ENCODE measurements at places on chromosomes 7 and 10.
A peak's percentile ranks its signal among the peaks of the same experiment; 100 is the strongest.

- DNase-seq, result no peak
Measured at GRCh38 chr7:41824284-41824683, 121.4 kb upstream of the INHBA start.

- no peak for DNase-seq
Measured at GRCh38 chr10:127044186-127044585, 139.0 kb downstream of the DOCK1 start.

- DNase-seq, result no peak
Measured at GRCh38 chr10:131726076-131726880, 174.5 kb upstream of the PPP2R2D start.

- no peak for DNase-seq
Measured at GRCh38 chr7:15430911-15431310, 130.9 kb downstream of the AGMO start.

- DNase-seq, result no peak
Measured at GRCh38 chr10:104138131-104138530, 16.2 kb downstream of the SFR1 start.

DNA sequence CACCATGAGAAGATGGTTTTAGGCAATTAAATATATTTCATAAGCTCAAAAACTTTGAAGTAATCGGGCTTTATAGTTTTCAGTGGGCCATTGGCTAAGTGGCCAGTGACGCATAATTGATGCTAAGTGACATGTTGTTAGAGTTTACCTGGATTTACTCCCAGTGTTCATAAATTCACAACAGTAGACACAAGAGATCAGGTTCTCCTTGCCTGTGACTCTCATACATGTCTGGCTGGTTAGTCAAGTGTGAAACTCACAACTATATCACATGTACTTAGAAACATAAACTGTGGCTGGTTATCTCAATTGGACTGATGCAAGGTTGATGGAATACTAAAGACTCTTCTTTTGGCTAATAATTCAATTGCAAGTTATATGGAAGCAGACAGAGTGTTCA, 26.2 kb downstream of the ASB15 start:
- no peak for DNase-seq

GRCh38 chr7:28790467-28790866, 167.7 kb downstream of the TRIL start:
- DNase-seq, result no peak

- DNase-seq, result no peak
Measured at GRCh38 chr7:120442838-120443237, 169.9 kb downstream of the KCND2 start.

GRCh38 chr7:42677751-42678699, 233.8 kb downstream of the C7orf25 start:
- DNase-seq, result no peak

DNA sequence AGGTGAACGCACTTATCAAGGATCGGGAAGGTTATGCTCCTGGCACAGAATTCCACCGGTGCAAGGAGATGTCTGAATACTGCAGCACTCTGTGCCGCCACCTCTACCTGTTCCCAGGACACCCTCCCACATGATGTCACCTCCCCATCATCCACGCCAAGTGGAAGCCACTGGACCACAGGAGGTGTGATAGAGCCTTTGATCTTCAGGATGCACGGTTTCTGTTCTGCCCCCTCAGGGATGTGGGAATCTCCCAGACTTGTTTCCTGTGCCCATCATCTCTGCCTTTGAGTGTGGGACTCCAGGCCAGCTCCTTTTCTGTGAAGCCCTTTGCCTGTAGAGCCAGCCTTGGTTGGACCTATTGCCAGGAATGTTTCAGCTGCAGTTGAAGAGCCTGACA, 11.0 kb upstream of the CLCN1 start:
- no peak for DNase-seq

GRCh38 chr10:104816501-104816900, 175.4 kb downstream of the SORCS3 start:
- DNase-seq, result no peak

- no peak for DNase-seq
Measured at GRCh38 chr7:16463949-16464715, 1.4 kb downstream of the SOSTDC1 start.

DNA sequence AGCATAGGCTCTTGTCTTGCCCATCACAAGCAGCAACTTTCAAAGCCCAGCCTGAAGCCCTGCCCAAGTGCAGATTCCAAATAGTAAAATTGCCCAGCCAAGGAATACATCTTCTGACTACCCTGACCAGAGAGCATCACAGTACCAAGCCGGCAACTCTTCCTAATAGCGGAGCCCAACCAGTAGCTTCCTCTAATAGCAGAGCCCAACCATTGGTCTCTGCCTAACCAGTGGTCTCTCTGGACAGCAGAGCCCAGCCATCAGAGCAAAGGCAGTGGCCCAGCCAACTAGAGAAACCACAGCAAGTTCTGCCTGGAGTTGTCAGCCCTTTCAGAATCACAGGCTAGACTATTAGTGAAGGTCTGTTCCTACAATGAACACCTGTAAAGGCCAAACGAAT, 285.6 kb downstream of the HGF start:
- no peak for DNase-seq

- DNase-seq, result no peak
Measured at GRCh38 chr7:75055155-75055554, 18.4 kb downstream of the RCC1L start.

- no peak for DNase-seq
Measured at GRCh38 chr7:143002898-143003297, 24.0 kb downstream of the OR9A2 start.

DNA sequence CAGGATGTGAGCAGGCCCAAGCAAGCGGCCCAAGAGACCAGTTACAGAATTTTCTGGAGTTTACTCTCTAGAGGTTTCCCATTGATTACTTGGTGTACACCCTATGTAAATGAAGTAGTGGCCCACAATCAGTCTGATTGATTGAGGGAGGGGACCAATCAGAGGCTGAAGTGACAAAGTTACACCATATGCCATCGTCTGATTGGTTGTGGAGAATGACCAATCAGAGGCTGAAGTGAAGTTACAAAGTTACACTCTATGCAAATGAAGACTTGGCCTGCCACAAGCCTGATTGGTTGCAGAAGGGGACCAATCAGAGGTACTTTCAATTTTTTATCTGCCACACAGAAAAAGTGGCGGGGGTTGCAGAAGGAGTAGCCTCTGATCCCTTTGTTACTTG, 83.7 kb downstream of the KIF20B start:
- no peak for DNase-seq

- DNase-seq, result peak; percentile 45
Measured at GRCh38 chr7:29243910-29244655, 49.5 kb downstream of the CHN2 start.

- no peak for DNase-seq
Measured at GRCh38 chr7:90425376-90425775, 22.1 kb downstream of the CLDN12 start.

GRCh38 chr10:60267802-60268201, 121.9 kb downstream of the ANK3 start:
- no peak for DNase-seq

DNA sequence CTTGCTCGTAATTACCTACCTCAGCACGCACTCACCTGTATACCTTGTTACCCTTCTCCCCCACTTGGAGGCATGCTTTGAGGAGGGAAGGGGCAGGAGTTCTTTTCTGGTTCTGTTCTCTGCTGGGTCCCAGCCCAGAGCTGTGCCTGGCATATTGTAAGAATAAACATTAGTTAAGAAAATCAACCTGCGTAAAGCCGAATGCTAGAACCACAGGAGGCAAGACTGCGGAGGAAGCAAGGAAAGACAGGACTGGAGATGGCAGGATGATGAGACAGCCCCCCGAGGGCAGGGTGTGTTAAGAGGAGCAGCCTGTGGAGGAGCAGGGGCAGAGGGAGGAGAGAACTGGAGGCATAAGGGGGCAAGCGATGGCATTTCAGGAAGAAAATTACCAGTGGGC, 9.5 kb downstream of the C10orf53 start:
- DNase-seq, result no peak

DNA sequence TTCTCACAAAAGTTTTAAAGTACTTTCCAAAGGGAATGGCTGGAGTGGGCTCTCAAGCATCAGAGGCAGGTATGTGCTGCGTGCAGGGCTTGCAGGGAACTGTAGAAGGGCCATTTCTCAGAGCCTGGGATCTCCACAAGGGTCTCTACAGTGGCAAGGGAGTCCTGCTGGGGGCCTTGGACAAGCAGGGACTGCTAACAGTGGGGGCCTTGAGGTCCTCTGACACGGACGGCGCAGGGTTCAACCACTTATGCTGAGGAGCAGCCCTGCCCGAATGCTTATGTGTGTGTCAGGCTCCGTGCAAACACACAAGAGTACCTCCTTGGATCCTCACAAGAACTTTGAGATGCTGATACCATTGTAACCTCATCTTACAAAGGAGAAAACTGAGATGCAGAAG, 342.1 kb upstream of the COBL start:
- DNase-seq, result no peak

DNA sequence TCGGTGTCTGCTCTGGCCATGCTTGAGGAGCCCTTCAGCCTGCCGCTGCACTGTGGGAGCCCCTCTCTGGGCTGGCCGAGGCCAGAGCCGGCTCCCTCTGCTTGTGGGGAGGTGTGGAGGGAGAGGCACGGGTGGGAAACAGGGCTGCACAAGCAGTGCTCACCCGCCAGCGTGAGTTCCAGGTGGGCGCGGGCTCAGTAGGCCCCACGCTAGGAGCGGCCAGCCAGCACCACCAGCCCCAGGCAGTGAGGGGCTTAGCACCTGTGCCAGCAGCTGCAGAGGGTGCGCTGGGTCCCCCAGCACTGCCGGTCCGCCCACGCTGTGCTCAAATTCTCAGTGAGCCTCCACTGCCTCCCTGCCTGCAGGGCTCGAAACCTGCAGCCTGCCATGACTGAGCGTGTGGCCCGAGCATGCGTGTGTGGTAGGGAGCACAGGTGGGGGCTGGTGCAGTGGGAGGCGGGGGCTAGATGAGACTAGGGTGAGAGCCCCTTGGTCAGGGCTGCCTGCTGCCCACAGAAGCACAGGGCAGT, 223.0 kb downstream of the ZNF248 start:
- DNase-seq, result no peak

- DNase-seq, result no peak
Measured at GRCh38 chr7:86664486-86664885, 20.8 kb downstream of the GRM3 start.

DNA sequence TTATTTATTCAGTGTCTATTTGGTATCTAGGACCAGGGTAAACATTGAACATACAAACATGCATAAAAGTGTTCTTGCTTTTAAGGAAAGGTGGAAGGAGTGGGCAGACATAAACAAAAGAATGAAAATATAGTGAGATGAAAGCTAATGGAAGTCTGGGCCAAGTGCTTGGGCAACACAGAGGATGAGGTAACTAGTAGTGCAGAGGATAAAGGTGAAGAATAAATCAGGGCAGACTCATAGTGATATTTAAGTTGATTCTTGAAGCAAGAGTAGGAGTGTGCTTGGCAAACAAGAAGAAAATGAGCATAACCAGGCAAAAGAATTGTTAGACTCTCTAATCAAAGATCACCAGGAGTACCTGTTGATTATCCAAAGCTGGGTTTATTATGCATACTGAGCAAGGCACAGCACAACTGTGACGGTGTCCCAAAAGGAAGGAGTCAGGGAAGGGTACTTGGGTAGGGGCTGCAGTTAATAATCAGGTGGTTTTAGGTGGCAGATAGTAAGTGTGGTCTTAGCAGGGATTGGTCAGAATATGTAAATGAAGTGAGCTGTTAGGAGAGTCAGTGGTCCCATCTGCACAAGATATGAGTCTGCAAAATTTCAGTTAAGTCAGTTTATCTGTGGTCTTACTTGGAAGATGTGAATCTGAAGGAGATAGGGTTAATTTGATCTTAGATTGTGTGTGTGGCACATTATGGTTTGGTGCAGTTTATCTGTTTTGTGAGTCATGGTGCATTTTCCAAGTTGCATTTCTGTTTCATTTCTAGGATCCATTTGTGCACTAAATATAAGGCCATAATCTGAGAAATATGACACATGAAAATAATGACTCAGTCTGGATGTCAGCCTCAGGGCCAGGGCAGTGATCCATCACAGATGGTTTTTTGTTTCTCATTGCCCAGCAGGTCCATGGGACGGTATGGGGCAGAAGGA, 30.6 kb upstream of the TAX1BP1 start:
- no peak for DNase-seq

DNA sequence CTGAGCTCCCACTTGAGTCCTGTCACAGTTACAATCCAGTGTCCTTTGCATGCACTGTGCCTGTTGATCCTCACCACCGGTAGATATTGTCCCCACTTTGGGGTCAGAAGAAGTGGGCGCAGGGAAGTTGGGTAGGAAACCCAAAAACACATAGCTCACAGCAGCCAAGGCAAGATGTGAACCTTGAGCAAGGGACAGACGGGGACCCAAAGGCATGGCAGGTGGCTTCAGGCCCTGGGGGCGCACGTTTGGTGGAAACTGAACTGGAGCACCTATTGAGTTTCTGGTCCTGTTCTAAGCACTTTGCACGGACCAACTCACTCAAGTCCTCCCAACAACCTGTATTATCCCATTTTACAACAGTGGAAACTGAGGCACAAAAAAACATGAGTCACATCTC, 82.8 kb upstream of the ZNF716 start:
- DNase-seq, result no peak

DNA sequence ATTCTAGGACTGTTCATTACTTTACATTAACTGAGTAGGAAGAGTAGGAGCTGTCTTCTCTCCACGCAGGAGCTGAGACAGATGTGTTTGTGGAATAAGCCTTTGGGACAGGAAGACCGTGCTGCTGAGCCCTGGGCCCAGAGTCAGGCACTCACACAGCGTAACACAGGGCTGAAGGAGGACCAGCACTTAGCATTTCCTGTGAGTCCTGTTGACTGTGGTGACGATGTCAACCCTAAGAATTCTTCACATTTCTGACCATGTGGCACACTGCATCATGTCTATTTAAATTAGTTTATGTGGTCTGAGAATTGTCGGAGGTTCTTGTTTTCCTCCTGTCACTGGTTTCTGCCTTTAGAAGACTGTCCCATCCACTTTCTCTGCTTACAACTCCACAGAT, 117.2 kb downstream of the PIP4K2A start:
- peak; percentile 43 for DNase-seq

- no peak for DNase-seq
Measured at GRCh38 chr10:105139363-105139896, 498.3 kb downstream of the SORCS3 start.

- no peak for DNase-seq
Measured at GRCh38 chr7:129734400-129734799, 122.9 kb downstream of the NRF1 start.

- peak; percentile 41 for DNase-seq
Measured at GRCh38 chr10:8365935-8366911, 311.7 kb downstream of the GATA3 start.

DNA sequence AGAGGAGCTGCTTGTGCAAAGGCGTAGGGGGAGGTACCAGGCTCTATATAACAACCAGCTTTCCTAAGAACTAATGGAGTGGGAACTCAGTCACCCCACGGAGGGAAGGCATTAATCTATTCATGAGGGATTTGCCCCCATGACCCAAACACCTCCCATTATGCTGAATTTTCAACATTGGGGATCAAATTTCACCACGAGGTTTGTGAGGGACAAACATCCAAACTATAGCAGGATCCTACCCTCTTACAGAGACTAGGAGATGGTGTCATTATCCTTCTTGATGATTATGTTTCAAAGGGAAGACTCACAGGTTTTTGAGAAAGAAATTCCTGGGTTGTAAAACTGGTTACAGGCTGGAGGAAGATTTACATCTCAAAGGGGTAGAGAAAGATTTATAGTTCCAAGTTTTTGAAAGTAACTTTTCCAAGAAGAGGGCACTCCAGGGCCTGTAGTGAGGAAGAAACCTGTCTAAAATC, 295.0 kb upstream of the DKK1 start:
- no peak for DNase-seq

All from effector memory CD8-positive, alpha-beta T cell (primary cell).